Activated CD4-positive, alpha-beta T cell treated with anti-CD3 and anti-CD28 coated beads, Interleukin-2, amount 10 ng/mL, durations not matched to agents 7 days and 5 days (primary cell): ENCODE measurements at places on chromosomes 4 and X. TPM values are rescaled to one million over a fixed set of nuclear protein-coding genes. Genes with fewer than 3 reads are reported as not detected.

GRCh38 chrX:139201924-139202323 lies 328.6 kb upstream of the F9 start:
- no peaks in the 10 kb centered on the region for H3K4me1 ChIP-seq
- DNase-seq = no peak
- H3K4me3 ChIP-seq = no peak overlapping the region
- peaks cover 25% of the 10 kb centered on the region for H3K27me3 ChIP-seq
- H3K27ac ChIP-seq = no peak overlapping the region
- no peaks in the 10 kb centered on the region for H3K36me3 ChIP-seq

GRCh38 chr4:97073194-97073593 lies 1070.1 kb downstream of the STPG2 start:
- H3K4me3 ChIP-seq = no peak overlapping the region
- no peaks in the 10 kb centered on the region for H3K4me1 ChIP-seq
- H3K27ac ChIP-seq = no peak overlapping the region
- no peak for DNase-seq
- H3K27me3 ChIP-seq = no peaks in the 10 kb centered on the region

DNA sequence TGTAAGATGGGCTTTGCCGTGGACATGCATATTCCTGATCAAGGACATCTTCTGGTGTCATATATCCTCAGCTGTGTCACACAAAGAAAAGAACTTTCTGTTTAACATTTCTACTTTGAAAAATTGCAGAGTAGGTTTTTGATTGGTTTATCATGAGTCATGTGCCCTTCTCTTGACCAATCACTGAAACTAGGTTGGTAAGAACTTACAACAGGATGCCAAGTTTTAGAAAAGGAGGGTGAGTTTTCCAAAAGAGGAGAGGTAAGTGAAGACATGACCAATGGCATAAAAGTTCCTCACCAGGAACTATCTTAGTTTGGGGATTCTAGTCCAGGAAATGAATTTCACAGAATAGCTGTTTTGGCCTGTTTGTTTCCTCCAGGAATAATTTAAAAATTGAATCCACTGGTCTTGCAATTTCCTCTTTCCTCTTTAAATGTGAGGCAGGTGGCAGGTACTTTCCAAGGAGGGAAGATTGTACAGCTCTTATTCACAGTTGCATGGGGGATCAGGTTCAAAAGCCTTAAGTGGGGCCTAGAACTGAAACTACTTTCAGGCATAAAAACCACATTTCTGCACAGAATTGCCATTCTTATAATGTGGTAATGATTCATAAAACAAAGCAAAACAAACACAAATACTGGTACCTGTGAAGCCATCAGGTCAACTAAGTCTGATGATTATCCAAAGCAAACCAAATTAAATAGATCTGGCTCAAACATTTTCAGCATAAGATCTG lies 1114.5 kb upstream of the LCORL start:
- no peak overlapping the region for H3K27ac ChIP-seq
- H3K36me3 ChIP-seq = no peaks in the 10 kb centered on the region

- no peaks in the 10 kb centered on the region for H3K36me3 ChIP-seq
- H3K4me3 ChIP-seq = no peak overlapping the region
Observed at GRCh38 chr4:21134994-21135393, 434.7 kb downstream of the PACRGL start.

GRCh38 chr4:111838406-111838930 lies 306.8 kb upstream of the FAM241A start:
- H3K27me3 ChIP-seq = no peaks in the 10 kb centered on the region
- H3K4me1 ChIP-seq = no peaks in the 10 kb centered on the region
- no peak for DNase-seq
- no peaks in the 10 kb centered on the region for H3K36me3 ChIP-seq
- no peak overlapping the region for H3K27ac ChIP-seq

GRCh38 chr4:41839916-41840854 lies 91.7 kb upstream of the PHOX2B start:
- peaks cover 4% of the 10 kb centered on the region for H3K27me3 ChIP-seq
- no peaks in the 10 kb centered on the region for H3K36me3 ChIP-seq
- H3K4me3 ChIP-seq = no peak overlapping the region
- peaks cover 5% of the 10 kb centered on the region for H3K4me1 ChIP-seq

- H3K4me1 ChIP-seq = peaks cover 22% of the 10 kb centered on the region
- DNase-seq = peak; percentile 24
- H3K27ac ChIP-seq = peak overlapping the region; percentile 84
- H3K27me3 ChIP-seq = no peaks in the 10 kb centered on the region
Observed at GRCh38 chr4:109729117-109729717, 653 bp downstream of the PLA2G12A start.

DNA sequence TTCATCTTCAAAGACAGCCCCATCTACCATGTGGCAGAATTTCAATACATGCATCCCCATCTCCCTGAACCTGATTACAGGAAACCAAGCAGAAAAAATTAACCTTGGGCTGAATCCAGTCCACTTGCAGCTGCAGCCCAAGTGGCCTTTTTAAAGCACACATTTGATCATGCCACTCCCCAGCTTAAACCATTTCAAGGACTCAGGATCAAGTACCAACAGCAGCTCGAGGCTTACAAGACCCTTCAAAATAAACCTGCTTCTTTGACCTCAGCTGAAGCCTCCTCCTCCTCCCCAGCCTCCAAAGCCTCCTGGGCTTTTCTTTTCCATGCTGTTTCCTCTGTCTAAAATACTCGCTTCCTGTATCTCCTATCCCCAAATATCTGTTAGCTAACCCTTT lies 50.7 kb upstream of the KIT start:
- H3K27ac ChIP-seq = no peak overlapping the region
- DNase-seq = no peak
- no peaks in the 10 kb centered on the region for H3K36me3 ChIP-seq
- H3K27me3 ChIP-seq = peaks cover 2% of the 10 kb centered on the region

The OTUD6A gene
- total RNA-seq = not detected

The USP38 gene
- total RNA-seq = 23.3 TPM

The TLR2 gene
- 2.0 TPM for total RNA-seq

The DRD5 gene
- total RNA-seq = not detected
